ENCODE measurements at places on chromosomes 7 and 10.

DNA sequence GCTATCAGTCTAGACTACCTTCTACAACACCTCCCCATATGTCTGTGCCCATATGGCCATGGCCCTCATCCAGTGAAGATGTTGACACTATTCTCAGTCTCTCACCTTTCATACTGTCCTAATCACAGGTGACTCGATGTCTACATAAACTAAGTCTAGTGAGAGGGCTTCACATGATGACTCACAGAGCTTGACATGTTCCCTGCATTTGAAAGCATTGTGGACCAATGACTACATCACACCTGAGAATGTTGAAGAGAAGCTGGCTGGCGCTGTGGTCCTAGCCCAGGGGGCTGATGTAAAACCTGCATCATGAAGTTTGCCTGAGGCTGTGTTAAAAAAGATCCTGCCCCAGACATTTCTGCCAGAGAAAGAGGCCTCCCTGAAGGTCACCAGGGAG is 167.2 kb downstream of the NPSR1 start:
- no peak for DNase-seq

DNA sequence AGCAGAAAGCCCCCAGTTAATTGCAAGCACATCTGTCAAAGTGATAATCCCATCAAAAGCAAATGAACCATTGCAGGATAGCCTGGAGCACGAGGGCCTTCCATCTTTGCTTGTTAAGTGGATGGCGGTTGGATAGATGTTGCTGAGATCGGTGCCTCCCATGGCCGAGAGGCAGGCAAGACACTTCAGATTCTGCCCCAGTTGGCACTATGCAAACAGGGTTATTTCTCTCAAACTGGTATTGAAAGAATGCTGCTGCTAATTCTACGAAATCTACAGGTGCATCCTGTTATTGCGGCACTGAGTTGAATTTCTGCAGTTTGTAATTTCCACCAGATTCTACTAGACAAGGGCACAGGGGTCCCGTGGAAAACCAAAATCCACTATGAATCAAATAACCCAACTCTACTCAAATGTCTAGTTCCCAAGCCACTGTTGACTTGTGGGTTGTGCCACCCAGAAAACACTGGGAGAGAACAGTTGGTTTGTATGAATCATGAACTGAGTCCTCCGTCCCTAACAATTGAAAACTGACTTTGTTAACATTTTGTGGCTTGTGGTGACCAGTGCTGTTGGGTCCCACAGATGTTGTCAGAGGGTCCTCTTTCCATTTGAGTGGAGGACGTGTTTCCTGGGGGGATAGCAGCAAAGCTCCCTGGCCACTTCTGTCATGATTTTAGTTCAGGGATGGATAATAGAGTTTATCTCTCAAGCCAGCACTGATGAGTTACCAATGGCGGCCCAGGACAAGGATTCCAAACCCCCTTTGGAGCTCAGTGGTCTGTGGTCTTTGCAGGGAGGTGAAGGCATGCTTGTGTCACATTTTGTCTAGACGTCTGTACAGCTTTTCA is 7.1 kb upstream of the IL2RA start:
- no peak for DNase-seq

DNA sequence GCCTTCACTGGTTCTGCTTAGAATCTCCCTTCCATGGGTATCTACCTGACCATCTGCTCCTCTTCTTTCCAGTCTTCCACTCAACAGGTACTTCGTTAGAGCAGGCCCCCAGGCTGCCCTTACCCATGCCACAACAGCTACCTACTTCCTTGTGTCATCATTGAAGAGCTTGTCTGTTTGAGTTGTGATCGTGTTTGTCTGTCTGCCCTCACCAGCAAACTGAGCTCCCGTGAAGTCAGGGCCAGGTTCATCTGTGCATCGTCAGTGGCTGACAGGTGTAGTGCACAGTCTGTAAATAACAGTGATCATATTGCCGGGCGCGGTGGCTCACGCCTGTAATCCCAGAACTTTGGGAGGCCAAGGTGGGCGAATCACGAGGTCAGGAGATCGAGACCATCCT is 5.0 kb downstream of the NIPSNAP2 start:
- DNase-seq, result no peak

- DNase-seq, result no peak
These were observed 177.9 kb upstream of the BET1 start for GRCh38 chr7:94182066-94182465.

GRCh38 chr7:112116894-112117293 is 89.3 kb downstream of the DOCK4 start:
- no peak for DNase-seq

DNA sequence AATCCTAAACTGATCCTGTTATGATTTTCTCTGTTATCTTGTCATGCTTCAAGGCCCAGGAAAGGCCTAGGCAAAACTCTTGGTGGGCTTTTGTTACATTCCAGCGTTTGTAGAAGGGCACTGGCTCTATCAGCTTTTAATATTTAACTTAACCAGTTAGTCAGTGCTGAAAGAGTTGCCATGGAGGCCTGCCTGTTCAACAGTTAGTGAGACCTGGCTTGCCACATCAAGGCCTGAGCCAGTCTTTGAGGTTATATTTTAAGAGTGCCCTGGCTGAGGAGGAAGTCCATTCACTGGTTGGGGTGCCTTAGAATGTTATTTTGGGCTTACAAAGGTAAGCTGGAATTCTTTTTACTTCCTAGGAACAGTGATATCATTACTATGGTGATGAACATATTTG is 144.1 kb upstream of the NRG3 start:
- DNase-seq, result no peak

DNA sequence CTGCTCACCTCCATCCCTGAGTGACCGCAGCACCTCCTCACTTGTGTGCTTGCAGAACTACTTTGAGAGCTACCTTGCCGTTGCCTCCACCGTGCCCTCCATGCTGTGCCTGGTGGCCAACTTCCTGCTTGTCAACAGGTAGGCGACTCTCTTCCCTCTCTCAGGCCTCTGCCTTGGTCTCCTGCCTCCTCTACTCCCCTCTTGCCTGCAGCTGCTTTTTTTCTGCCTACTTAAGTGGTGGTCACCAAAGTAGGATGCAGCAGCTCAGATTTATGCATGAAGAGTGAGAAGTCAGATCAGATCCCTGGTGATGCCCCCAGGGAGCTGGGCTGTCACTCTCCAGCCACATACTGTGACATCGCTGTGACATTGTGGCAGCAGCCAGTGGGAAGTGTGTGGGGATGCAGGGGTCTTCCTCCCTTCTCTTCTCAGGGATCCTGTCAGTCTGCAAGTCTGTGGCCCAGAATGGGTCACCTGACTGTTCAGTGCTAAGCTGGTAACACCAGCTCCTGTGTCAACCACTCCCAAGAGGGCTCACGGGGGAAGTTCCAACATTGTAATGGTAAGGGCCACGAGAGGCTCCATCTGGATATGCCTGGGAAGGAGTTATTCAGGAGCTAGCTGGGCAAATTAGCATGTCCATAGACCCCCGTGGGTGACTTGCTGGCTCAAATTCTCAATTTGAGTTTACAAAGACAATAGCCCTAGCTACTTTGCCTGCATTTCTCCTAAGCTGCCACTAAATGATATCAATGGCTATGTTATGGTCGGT is 25.3 kb downstream of the SLC29A3 start:
- DNase-seq, result no peak

DNA sequence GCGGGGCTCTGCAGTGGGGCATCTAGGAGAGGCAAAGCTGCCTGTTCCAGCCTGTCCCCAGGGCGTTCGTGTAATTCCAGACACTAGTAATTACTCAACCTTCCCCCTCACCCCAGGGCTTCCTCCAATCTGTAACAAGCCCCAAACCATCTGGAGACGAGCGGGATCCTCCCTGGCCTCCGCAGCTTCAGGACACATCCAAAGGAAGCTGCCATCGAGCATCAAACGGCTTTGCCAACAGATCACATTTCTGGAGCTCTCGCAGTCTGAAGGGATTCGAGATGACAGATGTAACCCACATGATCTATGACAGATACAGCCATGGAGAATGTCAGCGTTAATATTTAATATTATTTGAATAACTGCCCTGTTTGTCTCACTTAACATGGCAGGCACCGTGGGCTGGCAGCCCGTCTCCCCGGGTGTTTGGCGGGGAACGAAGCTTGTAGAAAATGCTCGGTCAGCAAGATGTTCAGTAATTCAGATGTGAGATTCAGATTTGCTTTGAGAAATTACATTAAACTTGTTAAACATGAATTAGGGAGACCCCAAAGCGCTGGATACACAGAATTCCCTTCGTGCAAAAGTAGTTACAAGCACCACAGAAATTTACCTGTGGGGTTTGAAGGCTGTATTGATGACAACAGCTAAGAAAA is 108.5 kb upstream of the C7orf33 start:
- DNase-seq, result no peak

- peak; percentile 12 for DNase-seq
These were observed 93.1 kb upstream of the IKZF1 start for GRCh38 chr7:50211130-50212015.

- no peak for DNase-seq
These were observed 25.6 kb downstream of the CACUL1 start for GRCh38 chr10:118729200-118729599.

DNA sequence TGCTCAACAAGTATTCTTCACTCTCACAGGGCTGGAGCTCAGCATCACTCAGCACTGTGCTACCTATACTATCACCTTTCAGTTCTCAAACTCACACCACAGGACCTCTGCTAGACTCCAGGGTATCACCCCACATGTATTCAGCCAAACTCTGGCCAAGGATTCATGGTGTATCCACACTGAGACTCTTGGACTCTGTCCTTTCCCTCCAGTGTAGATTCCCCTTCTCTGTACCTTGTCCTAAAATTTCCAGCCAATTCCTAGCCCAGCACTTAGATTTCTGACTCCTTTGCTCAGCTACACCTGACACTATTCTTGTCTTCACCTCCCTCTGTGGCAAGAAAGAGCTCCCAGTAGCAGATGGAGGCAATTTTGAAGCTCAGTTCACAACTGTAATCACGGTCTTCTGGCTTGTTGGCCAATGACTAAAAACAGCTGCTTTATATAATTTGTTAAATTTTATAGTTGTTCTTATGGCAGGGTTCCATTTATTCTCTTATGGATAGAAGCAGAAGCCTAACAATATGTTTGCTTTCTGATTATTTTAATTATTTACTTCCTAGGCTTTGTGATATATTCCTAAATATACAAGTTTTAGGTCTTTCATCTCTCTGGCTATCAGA is 258.8 kb downstream of the THSD7A start:
- DNase-seq, result no peak

GRCh38 chr7:1712907-1713501 is 42.9 kb downstream of the ELFN1 start:
- DNase-seq, result no peak
